ENCODE measurements at places on chromosomes 7 and 10. TPM values are rescaled to one million over a fixed set of nuclear protein-coding genes. Genes with fewer than 3 reads are reported as not detected.

The MUC12 gene
- 5.6 TPM for total RNA-seq

The MYPN gene
- 1.8 TPM for total RNA-seq

The FAM170B gene
- total RNA-seq: not detected

The MLXIPL gene
- total RNA-seq: not detected

The NUTM2A gene
- total RNA-seq: not detected

Data from RPMI7951 (cell line).